ENCODE measurements at places on chromosomes 3 and 15.

- no peak for DNase-seq
These were observed 64.8 kb upstream of the HEG1 start for GRCh38 chr3:125120379-125121122.

- no peak for DNase-seq
These were observed 16.2 kb upstream of the PSTPIP1 start for GRCh38 chr15:76978522-76979330.

DNA sequence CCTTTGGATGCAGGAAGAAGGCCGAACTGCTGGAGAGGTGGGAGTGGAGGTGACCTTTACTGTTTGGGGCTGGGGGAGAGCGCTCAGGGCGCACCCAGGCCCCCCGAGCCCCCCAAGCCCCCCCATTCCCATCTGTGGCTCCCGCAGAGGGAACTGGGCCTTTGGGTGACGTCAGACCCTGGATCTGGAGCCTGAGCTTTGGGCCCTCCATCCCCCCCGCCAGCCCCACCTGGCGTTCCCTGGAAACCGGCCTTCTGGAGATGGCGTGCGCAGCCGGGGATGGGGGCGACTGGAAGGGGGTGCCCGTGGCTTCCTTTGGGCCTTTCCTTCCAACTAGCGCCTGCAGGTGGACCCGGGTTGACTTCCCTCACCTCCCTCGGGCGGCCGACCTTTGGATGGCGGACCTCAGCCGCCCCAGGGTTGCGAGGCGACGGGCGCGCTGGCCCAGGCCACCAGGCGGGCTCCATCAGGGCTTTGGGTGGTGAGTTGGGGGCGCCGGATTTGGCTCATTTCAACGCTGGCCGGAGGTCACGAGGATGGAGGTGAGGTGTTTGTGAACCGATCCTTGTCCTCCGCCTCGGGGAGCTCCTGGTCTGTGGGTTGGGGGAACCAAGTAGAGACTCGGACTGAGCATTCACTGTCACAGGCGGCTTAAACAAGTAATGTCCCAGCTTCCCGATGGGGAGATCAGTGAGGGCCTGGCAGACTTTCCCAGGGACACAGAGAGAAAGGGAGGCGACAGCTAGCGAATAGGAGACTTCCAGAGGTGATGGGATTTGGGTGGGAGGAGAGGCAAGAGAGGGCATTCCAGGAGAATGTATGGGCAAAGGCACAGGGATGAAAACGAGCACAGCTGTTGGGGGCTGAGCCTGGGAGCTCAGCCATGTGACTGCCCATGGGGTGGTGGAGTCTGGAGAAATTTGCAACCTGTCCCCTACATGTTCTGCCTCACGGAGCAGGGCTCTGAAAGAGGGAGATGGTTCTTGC is 709 bp downstream of the SCAMP5 start:
- no peak for DNase-seq

DNA sequence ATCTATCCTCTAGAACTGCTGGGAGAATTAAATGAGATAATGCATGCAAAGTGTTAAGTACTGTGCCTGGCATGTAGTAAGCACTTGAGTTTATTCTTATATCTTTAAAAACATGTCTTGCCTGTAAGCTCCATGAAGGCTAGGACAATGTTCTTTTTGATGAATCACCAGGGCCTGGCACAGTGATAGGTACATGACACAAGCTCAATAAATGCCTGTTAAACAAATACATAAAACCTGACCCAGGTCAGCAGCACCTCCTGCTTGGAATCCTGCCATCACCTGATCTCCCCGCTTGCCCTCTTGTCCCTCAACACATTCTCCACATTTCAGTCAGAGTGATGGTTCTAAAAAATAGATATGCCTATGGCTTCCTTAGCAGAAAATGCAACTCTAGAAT is 186.8 kb downstream of the CHST2 start:
- no peak for DNase-seq

GRCh38 chr15:68370768-68371151 is 61.2 kb downstream of the ITGA11 start:
- no peak for DNase-seq

- DNase-seq: no peak
These were observed 53.2 kb downstream of the ACAD9 start for GRCh38 chr3:128932516-128933212.
